NCI-H2107 (cell line): ENCODE measurements at places on chromosomes 16 and 17.

GRCh38 chr16:21524068-21524751, 75.2 kb upstream of the METTL9 start:
- DNase-seq = no peak

- no peak for DNase-seq
Measured at GRCh38 chr16:26717826-26718225, 348.9 kb upstream of the C16orf82 start.

GRCh38 chr16:29920288-29921033, 5.6 kb downstream of the KCTD13 start:
- no peak for DNase-seq

DNA sequence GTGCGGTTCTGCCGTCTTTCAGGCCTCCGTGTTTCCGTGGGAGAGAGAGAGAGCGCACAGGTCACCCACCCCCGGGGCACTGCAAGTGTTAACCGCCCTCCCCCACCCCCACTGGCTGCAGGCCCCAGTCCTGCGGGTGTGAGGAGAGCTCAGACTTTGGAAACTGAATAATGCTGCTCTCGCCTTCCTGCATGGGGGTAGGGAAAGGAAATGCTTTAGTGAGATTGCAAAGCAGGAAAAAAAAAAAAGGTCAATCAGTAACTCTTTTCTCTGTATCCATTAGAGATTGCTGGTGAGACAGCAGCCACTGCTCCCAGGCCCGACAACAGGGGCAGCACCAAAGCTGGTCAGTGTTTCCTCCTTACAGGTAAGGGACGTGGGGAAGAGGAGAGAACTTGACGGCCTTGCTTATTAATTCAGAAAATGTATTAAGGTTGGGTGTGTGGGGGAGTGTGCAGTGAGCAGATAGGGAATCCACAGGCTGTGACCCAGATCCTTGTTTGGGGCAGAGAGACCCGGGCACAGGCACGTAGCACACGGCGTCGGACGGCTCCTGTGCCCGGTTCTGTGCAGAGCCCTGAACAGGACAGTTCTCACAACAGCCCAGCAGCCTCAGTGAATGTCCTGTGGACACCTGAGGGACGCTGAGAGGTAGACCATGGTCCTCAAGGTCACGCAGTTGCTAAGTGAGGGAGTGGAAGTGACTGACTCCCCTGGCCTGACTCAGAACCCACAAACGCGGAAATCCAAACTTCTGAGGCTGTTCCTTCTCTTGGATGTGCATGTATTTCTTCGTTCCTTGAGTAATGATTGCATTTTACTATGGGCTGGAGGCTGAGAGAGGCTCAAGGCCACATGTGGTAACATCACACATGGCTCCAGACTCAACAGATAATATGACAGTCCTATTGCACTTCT, 156.5 kb downstream of the FOXL1 start:
- DNase-seq = no peak

DNA sequence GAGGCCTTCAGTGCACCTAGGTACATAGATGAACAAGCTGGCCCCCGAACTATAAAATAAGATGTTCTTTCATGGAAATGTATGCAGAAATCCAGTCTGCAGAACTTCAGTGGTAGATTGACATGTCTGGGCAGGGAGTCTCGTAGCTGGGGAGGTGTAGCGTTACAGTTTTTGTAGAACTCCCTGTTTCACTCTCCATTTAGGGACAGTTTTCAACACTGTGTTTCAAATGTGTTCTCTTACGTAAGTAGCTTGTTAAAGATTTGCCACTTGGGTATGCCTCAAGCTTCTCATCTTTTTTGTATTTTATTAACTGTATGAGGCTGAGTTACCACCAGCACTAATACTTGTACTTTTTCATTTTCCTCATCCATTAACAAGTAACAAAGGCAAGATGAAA, 46.6 kb downstream of the PLD6 start:
- DNase-seq = no peak

DNA sequence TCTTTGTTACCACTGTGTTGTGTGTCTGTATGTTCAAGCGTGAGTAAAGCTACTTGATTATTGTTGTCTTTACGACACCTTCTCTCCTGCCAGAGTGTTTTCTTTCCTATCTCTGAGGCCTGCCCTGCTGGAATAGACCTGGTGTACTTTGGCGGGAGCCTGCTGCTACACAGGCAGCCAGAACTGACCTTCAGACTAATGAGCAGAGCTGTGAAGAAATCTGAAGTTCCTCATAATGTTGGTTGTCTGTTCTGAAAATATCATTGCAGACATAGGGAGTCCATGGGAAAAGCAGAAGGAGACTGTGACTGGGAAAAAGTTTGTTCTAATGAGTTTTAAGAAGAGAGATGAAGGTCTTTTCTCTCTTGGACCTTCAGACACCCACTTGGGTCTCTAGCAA, 9.8 kb downstream of the RHOT1 start:
- DNase-seq = no peak

GRCh38 chr16:66650707-66651473, 45.7 kb downstream of the CMTM4 start:
- DNase-seq = peak; percentile 66
